ENCODE measurements at places on chromosomes 1 and 21.

DNA sequence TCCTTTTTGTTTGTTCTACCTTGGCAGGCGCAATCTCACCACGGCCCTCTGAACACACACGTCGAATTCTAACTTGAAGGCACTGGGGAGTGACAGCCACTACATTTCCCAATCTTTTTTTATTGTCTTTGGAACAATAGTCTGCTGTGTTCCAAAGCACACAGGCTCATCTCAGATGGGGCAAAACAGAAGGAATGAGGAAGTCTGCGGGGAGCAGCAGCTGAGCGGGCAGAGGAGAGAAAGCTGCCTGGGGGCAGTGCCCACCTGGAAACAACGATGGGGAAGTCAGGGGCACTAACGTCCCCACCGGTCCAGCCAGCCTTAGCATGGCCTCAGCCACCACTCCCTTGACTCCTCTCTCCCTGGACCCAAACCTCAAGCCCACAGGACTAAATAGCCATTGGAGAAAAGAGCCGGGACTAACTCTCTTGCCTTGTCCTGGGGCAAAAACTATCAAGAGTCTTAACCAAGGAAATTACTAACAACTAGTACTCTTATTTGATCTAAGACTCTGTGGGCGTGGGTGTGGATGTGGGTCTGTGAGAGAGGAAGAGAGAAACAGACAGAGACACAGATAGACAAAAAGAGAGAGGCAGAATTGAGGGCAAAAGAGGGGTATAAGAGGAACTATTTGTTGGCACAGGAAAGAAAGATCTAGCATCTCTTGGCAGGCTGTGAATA, 34.2 kb downstream of the SYF2 start:
- no peak for DNase-seq

DNA sequence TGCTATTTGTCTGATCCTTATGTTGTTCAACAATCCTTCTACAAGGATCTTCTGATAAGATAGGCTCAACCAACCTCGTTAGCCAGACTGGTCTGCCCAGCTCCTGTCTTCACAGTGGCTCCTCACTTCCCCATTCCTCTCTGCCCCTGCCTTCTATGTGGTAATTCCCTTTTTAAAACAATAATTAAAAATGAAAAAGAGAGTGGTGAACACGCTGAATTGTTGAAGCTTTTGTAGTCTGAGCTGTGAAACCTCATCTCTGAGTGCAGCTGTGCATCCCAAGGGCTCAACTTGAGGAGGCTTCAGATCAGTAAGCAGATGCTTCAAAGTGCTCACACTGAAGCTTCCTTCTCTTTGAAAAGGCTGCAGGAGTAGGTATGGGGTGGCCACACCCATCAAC, 70.7 kb upstream of the JUN start:
- no peak for DNase-seq

- DNase-seq, result no peak
Observed at GRCh38 chr21:41764558-41765419, 2.1 kb downstream of the RIPK4 start.

- DNase-seq, result no peak
Observed at GRCh38 chr1:4380564-4381168, 273.7 kb upstream of the AJAP1 start.

DNA sequence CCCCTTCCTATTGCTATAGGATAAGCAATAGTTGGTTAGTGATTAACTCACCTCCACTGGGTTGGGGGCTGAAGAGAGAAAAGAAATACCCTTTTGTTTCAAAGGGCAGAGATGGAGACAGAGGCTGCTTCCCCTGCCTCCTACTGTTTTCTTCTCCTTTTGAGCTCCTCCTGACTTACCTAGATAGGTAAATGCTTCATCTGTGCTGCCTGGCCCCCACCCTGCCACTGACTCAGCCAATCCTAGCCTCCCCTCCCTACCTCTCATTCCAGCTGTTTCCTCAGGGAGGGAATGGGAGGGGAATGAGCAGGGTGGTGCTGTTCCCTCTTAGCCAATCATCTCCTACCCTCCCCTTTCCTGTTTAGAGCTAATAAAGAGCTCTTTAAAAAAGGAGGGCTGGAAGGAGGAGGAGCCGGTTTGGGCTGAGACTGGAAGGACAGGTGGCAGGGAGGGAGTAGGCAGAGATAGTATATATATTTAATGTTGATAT, at the start of gene C1orf116:
Gene C1orf116 (minus strand): TSS at position 229 of the 490 bp plus-strand sequence. CDS start 5,158 bp downstream, outside the sequence.
- DNase-seq, result no peak

GRCh38 chr1:24142546-24143534, at the start of gene IL22RA1:
Gene IL22RA1, minus strand, starts transcription at chr1:24143140. Its CDS starts 58 bp downstream, at chr1:24143082.
- DNase-seq, result no peak

DNA sequence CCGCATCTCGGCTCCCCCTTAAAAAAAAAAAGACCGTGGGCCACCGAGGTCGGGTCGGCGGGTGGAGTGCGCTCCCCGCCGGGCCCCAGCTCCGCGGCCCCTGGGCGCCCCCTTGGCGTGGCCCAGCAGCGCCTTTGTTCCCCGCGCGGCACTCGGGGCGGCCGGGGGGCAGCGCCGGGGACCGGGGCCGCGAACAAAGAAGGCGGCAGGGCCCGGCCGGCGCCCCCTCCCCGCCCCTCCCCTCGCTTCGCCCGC, 571 bp downstream of the MARCKSL1 start:
- DNase-seq, result no peak

- no peak for DNase-seq
Observed at GRCh38 chr1:15110867-15111230, 42.7 kb upstream of the TMEM51 start.

DNA sequence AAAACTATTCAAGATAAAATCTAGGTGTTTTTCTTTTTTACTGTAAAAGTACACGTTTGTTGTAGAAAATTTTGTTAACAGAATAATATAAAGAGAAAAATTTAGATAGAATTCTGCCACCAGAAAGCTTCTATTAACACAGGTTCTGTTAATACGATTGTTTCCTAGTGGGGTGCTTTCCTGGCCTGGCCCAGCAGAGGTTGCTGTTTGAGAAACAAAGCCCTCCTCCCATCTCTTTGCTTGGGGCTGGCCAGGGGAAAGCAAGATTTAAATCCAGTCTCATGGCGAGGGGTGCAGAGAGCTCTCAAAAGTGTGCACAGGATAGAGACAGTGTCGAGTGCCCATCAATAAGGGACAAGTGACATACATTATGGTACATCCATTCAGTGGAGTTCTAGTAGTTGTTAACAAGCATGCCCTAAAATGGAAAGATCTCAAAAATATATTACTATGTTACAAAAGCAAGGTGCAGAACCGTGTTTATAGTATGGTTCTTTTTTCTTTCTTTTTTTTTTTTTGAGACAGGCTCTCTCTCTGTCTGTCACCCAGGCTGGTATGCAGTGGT, 14.6 kb upstream of the ACBD3 start:
- no peak for DNase-seq

- DNase-seq, result no peak
Observed at GRCh38 chr1:162626761-162627160, 5.5 kb upstream of the DDR2 start.

- DNase-seq, result no peak
Observed at GRCh38 chr1:246110343-246111219, 396.5 kb downstream of the SMYD3 start.

DNA sequence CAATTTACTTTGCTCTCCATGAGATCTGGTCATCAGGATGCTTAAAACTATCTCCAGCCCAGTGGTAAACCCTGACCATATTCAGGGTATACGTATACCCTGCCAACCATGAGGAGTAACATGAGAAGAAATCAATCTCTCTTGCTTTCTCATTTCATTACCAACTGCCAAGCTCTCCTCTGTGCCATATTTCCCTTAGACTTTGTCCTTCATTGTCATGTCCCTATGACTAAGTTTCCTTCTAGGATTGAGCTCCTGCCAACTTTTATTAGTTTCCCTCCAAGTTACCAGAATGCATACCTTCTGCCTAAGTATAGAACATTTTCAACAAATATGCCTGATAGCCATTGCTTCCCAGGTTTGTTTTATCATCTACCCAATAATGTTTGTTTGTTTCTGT, 1113.9 kb upstream of the B3GALT2 start:
- DNase-seq, result no peak

DNA sequence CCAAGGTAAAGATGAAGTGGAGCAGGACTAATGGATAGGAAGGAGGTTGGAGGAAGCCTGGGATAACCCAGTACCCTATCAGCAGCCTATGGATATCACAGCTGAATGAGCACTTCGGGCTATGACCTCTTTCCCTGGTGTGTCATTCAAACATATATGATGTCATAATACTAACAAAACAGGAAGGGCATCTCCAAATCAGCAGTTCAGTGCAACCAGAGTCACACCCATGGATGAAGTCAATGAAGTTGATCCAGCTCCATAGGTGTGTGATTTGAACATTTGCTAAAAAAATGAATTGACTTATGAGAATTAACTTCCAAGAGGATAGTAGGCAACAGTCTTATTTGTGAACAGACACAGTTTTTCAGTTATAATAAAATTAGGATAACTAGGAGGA, 1.7 kb upstream of the C1orf116 start:
- DNase-seq, result no peak

- DNase-seq, result no peak
Observed at GRCh38 chr21:30986965-30987364, 51.3 kb downstream of the KRTAP19-8 start.
